Heart right ventricle (tissue), 16 donors: ENCODE measurements at places on chromosomes 13 and 19. TPM values are rescaled to one million over a fixed set of nuclear protein-coding genes. Genes with fewer than 3 reads are reported as not detected.

- H3K27me3 ChIP-seq: no peaks in the 10 kb centered on the region
- H3K4me1 ChIP-seq: peaks cover 9% of the 10 kb centered on the region
- no peaks in the 10 kb centered on the region for H3K36me3 ChIP-seq
- no peak for DNase-seq
- H3K4me3 ChIP-seq: no peak overlapping the region
- H3K27ac ChIP-seq: peak overlapping the region; percentile 59
Observed at GRCh38 chr13:31859571-31859970, 120.2 kb downstream of the RXFP2 start.

GRCh38 chr13:108917581-108917980 is 288.2 kb downstream of the MYO16 start:
- DNase-seq: no peak
- H3K27ac ChIP-seq: no peak overlapping the region
- no peaks in the 10 kb centered on the region for H3K27me3 ChIP-seq
- no peaks in the 10 kb centered on the region for H3K4me1 ChIP-seq
- no peak overlapping the region for H3K4me3 ChIP-seq
- no peaks in the 10 kb centered on the region for H3K36me3 ChIP-seq

- DNase-seq: no peak
- H3K4me1 ChIP-seq: no peaks in the 10 kb centered on the region
- H3K36me3 ChIP-seq: no peaks in the 10 kb centered on the region
- H3K27ac ChIP-seq: no peak overlapping the region
- H3K27me3 ChIP-seq: no peaks in the 10 kb centered on the region
- H3K4me3 ChIP-seq: no peak overlapping the region
Observed at GRCh38 chr13:31793246-31793645, 53.9 kb downstream of the RXFP2 start.

Gene SIGLEC12
- not detected for total RNA-seq
